ENCODE measurements at places on chromosomes 7 and 10.

- DNase-seq: no peak
These were observed 78.0 kb upstream of the ADRB1 start for GRCh38 chr10:113965683-113966082.

- no peak for DNase-seq
These were observed 93.0 kb downstream of the ARHGAP22 start for GRCh38 chr10:48511875-48512231.

GRCh38 chr10:113961182-113962031 lies 82.3 kb upstream of the ADRB1 start:
- DNase-seq: no peak

- no peak for DNase-seq
These were observed 4.4 kb downstream of the RGS10 start for GRCh38 chr10:119537953-119538630.

DNA sequence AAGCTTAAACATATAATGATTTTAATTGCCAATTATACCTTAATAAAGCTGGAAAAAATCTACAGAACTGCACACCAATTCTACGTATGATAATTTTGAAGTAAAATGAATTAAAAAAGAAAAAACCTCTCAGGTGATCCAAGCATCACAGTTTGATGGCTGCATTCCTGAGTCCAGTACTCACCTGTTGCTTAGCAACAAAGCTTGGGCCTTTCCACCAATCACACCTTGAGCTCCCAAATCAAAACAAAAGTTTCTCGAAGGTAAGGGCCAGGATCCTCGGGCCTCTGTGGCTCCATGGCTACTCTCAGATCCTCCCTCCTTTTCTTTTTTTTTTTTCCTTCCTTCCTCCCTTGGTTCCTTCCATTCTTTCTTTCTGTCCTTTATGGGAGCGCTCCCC lies 137.2 kb upstream of the PCBD1 start:
- DNase-seq: no peak

- no peak for DNase-seq
These were observed 78.3 kb downstream of the WIPF3 start for GRCh38 chr7:29884399-29885272.

GRCh38 chr7:159071260-159071659 lies 73.4 kb downstream of the VIPR2 start:
- no peak for DNase-seq
